ENCODE measurements at places on chromosomes 2 and 18.

- DNase-seq, result no peak
These were observed 155.0 kb upstream of the GCFC2 start for GRCh38 chr2:75865702-75866101.

DNA sequence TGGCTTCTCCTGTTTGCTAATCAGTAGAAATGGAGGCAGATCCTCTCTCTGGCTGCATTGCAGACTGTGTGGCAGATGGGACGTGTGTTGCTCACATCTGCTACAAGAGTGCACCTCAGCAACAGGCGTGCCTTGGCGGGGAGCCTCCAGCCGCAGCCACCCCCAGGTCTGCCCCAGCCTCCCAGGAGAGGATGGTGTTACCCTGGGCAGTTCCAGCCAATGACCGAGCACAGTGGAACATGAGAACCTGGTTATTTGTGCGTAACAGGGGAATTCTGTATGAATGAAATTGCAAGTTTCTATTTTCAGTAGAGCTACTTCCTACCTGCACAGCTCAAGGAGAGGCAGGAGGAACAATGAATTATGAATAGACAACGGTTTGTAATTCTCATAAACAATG, 130.6 kb upstream of the CBLN2 start:
- peak; percentile 19 for DNase-seq

GRCh38 chr2:175880-176820, 87.7 kb downstream of the SH3YL1 start:
- no peak for DNase-seq

DNA sequence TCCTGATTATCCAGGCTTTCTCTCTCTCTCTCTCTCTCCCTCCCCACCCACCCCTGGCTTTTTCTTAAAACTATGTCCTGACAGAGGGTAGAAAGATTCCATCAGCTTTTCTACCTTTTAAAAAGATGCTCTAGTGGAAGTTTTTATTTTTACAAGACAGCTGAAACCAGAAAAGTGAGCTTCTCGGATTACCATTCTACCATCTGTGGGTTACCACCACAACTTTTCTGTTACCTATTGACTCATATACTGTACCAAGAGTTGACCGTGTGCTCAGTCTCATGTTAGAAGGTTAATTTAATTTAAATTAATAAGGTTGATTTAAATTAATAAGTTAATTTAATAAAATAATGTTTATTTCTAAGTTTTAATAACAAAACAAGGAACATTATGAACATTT, 137.6 kb downstream of the UPP2 start:
- no peak for DNase-seq

- no peak for DNase-seq
These were observed 200.0 kb downstream of the TSN start for GRCh38 chr2:121955426-121955825.

GRCh38 chr2:222604749-222605515, 51.0 kb downstream of the FARSB start:
- no peak for DNase-seq

- DNase-seq, result no peak
These were observed 142.3 kb downstream of the ABCA12 start for GRCh38 chr2:214995926-214996670.

- DNase-seq, result no peak
These were observed 46.6 kb upstream of the GALR1 start for GRCh38 chr18:77203071-77203470.

GRCh38 chr2:113741091-113741490, 15.4 kb downstream of the SLC35F5 start:
- no peak for DNase-seq

GRCh38 chr2:23912054-23912453, 14.9 kb downstream of the ATAD2B start:
- no peak for DNase-seq

GRCh38 chr2:60612033-60612432, 58.6 kb upstream of the BCL11A start:
- DNase-seq, result no peak

DNA sequence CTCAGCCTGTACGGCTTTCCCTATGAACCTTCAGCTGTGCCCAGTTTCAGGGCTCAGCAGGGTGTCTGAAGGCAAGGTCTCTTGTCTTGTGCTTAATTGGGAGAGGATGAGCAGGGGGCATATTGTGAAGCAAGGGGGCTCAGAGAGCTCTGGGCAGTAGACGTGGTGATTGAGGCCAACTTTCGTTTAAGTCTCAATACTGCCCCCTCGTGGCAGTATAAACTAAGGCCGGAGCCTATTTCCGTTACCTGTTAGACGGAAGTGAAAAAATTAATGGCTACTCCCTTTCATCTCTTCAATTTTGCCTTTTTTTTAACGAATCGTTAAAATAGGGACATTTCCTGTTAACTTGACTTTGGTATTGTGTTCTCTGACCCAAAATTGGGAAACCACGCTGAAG, 193.4 kb downstream of the TDRD15 start:
- DNase-seq, result peak; percentile 3

DNA sequence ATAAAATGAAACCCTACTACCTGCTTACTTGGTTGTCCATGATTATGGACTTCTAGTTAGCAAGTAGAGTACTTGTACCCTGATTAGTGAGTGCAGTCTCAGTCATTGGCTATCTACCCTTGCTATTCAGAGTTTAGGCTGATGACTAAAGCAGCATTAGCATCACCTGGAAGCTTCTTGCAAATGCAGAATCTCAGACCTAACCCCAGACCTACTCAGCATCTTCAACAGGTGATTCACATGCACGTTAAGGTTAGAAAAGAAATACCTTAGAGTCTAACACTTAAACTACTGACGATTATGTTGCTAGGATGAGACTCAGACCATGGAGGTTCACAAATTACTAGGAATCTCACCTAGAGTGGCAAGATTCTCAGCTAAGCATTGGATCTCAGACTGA, 399.9 kb upstream of the FANCL start:
- DNase-seq, result no peak

GRCh38 chr2:26173776-26174482, 1.0 kb downstream of the GAREM2 start:
- no peak for DNase-seq

GRCh38 chr2:109270505-109271312, 141.7 kb downstream of the SH3RF3 start:
- no peak for DNase-seq

- DNase-seq, result no peak
These were observed 33.4 kb upstream of the POMC start for GRCh38 chr2:25201794-25202193.

GRCh38 chr18:23986600-23987359, 27.8 kb upstream of the TTC39C start:
- DNase-seq, result no peak

GRCh38 chr18:49249521-49249920, 210.9 kb downstream of the DYM start:
- no peak for DNase-seq

DNA sequence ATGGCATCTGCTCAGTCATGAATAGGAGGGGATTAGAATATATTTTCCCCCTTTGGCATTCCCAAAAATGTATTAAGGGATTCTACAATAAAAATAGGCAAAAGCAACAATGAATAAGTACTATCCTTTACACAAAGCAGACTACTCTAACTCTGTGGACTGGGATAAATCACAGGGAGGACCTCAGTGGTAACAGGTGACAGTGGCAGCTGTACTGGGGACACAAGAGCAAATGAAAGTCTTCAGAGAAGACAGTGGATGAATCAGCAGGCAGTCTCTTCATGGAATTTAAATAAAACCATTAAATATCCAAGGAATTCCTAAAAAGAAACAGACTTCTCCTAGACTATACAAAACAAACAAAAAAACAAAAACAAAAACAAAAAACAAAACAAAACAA, 4.8 kb downstream of the CDH7 start:
- DNase-seq, result no peak

GRCh38 chr2:204109681-204110080, 173.1 kb downstream of the ICOS start:
- DNase-seq, result no peak

DNA sequence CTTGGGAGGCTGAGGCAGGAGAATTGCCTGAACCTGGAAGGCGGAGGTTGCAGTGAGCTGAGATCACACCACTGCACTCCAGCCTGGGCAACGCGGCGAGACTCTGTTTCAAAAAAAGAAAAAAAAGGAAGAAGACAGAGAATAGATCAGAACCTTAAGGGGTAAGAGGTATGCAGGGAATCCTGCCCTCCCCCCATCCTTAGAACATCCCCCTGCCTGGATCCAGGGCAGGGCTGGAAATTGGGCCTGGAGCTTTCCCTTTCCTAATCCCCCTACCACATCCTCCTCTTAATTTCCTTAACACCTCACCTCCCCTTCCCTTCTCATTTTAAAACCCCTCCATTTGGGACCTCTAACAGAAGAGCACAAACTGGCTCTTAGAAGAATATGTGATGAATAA, 56.5 kb downstream of the RNU4ATAC start:
- no peak for DNase-seq

DNA sequence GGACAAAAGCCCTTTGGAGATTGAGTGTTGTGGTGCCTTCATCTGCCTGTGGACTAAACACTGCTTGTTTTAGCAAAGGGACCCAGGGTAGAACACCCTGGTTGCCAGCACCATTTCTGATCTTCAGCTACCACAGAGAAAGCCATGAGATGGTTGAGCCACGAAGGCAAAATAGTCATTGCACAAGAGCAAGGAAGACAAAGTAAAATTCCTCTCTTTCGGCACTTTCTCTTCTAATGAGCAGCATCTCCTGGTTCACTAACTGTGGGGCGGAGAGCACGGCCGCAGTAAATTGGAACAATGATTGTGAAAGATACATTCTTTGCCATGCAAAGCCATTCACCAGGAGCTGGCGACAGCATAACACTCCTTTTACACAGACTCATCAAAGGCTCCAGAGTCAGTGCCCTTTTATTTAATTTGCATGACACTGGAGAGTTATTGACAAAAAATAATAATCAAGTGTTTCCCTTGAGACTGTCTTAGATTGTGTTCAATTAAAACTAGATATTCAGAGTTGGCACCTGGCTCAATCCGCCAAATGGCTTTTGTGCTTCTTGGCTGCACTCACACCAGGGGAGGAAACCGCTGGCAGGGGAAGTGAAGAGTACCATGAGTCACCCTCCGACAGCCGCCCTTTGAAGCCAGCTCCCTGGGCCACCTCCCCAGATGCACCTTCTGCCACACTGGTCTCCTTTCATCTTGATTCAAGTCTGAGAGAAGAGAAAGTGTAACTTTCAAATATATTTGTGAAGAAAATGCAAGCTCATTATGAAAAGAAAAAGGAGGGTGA, 100.5 kb upstream of the MEIS1 start:
- DNase-seq, result no peak

DNA sequence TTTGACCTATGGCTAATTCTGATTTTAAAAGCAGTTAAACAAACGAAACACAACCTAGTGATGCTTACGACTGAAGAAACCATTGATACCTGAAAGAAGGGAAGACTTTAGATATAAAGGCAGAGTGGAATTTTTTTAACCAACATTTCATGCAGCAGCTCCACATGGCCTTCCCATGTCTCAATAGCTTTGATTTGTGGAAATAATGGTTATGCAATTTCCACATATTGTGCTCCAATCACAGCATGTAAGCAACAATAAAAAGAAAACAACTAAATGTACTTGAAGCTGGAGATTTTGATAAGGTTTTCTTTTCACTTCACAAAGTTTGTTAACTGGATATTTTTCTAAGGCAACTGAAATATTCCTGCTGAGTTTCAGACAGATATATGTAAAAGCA, 82.0 kb upstream of the SLC39A10 start:
- DNase-seq, result no peak

- DNase-seq, result no peak
These were observed 849 bp downstream of the AQP4 start for GRCh38 chr18:26864658-26865057.

DNA sequence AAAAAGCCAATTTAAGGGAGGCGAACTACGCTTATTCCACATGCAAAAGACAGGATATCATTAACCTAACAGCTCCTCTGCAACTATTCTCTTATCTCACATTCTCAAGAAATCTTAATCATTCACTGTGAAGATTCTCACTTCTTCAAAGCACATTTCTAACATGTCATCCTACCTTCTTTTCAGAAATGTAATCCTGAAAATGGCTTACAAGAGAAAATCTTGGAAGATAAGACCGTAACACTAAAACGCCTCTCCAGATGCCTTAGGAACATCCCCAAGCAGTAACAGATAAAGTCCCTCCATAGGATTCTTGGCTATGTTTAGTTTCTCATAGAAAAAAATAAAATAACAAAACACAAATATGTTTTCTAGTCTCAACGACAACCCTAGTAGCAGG, 373.9 kb upstream of the CNTNAP5 start:
- DNase-seq, result no peak

- no peak for DNase-seq
These were observed 63.3 kb downstream of the FBXO15 start for GRCh38 chr18:74084184-74084855.

DNA sequence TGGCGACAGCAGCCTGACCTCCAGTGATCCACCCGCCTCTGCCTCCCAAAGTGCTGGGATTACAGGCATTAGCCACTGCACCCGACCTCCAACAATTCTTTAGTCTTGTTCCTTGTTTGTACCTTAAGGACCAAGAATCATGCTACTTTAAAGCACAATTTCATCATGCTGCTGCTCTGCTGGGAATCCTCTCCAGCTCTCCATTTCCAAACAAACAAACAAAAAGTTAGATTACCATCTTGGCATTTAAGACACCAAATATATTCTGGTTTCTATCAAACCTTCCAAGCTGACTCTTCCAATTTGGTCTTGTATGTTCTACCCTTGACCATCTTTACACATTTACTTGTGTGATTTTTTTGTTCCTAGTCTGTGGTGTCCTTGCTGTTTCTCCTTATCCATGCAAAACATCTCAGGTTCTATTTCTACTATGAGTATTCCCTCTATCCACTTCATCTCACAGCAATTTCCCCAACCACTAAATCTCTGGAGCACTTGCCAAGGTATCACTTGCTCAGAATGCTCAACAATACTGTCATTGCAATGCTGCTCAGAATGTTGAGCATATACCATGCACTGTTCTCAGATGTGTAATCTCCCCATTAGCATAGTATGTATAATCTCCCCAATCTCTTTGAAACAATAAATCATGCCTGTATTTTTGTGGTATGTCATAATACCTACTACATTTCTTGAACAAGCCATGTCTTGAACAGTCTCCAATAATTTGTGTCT, 73.2 kb upstream of the GALNT5 start:
- no peak for DNase-seq

GRCh38 chr2:200786423-200786822, 25.3 kb upstream of the BZW1 start:
- DNase-seq, result no peak

DNA sequence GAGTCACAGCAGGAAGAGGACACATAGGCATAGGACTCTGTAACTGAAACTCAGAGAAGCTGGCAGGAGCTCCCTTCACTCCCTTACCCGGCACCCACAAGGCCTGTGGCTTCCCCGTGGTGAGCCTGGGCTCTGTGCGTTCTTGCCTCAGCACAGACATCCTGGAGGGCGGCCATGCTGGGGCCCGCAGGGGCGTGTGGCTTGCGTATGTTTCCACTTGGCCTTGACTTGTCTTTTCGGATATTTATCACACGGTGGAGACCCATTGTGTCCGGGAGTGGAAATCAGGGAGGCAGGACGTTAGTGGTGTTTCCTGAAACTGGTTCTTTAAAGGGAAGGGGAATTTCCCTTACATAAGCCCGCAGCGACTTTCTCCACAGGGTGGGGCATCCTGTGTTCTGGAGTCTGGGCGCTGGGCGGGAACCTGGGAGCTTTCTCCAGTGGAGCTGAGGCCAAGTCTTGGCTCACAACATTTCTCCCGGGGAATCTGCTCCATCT, 49.9 kb upstream of the EML6 start:
- DNase-seq, result no peak

All from GM12892 (cell line).